Epithelial cell of alveolus of lung (primary cell): ENCODE measurements at places on chromosomes 1 and 21. TPM values are rescaled to one million over a fixed set of nuclear protein-coding genes. Genes with fewer than 3 reads are reported as not detected.

The OR2T35 gene
- not detected in 2 replicates for total RNA-seq

The SV2A gene
- 19.3 and 26.8 TPM in 2 replicates for total RNA-seq

The PSMG1 gene
- 16.1 and 43.8 TPM in 2 replicates for total RNA-seq

The BRDT gene
- total RNA-seq, result not detected in 2 replicates

The DUSP10 gene
- total RNA-seq, result 8.7 and 10.1 TPM in 2 replicates

The LAMC1 gene
- total RNA-seq, result 295 and 300 TPM in 2 replicates

The CLDN8 gene
- not detected in 2 replicates for total RNA-seq

The SRSF11 gene
- 49.4 and 102 TPM in 2 replicates for total RNA-seq

The EDARADD gene
- total RNA-seq, result 0.48 and 0.52 TPM in 2 replicates

The CSMD2 gene
- 0.08 and 0.26 TPM in 2 replicates for total RNA-seq

The TACSTD2 gene
- 1.4 and 9.7 TPM in 2 replicates for total RNA-seq
